Suprapubic skin (tissue), 4 donors: ENCODE measurements at places on chromosomes 2 and 18. TPM values are rescaled to one million over a fixed set of nuclear protein-coding genes. Genes with fewer than 3 reads are reported as not detected.
A peak's percentile ranks its signal among the peaks of the same experiment; 100 is the strongest.

CHCHD5 gene
- 11.7 TPM for total RNA-seq

DNA sequence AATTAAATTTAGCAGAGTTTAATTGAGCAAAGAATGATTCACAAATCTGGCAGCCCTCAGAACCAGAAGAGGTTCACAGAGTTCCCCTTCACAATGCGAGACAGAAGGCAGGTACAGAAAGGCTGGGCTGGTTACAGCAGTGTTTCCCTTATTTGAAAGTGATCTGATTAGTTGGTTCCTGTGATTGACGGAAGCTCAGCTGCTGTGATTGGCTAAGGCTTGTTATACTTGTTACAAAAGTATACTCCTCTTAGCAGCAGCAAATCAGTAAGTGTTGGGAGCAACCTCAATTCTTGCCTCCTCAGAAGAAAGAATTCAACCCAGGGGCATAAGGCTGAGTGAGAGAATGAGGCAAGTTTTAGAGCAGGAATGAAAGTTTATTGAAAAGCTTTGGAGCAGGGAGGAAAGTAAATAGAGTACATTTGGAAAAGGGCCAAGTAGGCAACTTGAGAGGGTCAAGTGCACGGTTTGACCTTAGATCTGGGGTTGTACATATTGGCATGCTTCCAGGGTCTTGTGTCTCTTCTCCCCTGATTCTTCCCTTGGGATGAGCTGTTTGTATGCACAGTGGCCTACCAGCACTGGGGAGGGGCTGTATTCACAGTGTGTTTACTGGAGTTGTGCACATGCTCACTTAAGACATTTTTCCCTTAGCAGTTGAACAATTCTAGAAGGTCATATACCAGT lies 431.8 kb upstream of the RAB12 start:
- H3K36me3 ChIP-seq = no peaks in the 10 kb centered on the region
- DNase-seq = no peak
- no peaks in the 10 kb centered on the region for H3K27me3 ChIP-seq
- H3K4me1 ChIP-seq = peaks cover 14% of the 10 kb centered on the region

GRHL1 gene
- total RNA-seq = 233 TPM

DNA sequence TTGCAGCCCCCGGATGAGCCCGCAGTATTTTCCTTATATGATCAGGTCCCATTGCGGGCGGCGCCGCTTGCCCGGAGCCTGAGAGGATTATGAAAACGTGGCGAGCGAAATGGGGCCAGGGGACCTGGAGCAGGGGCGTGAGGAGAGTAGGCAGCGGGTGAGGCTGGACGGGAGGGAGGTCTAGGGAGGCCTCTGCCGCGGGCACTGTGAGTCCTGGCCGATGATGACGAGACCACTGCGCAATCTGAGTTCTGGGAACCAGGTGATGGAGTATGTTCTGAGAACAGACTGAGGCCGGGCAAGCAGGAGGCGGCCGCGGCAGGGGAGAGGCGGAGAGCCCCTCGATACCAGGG lies 790 bp upstream of the ACAA2 start:
- no peaks in the 10 kb centered on the region for H3K27me3 ChIP-seq
- H3K27ac ChIP-seq = peak overlapping the region; percentile 92
- peaks cover 31% of the 10 kb centered on the region for H3K4me1 ChIP-seq
- no peaks in the 10 kb centered on the region for H3K36me3 ChIP-seq

HOXD8 gene
- 3.1 TPM for total RNA-seq

DNA sequence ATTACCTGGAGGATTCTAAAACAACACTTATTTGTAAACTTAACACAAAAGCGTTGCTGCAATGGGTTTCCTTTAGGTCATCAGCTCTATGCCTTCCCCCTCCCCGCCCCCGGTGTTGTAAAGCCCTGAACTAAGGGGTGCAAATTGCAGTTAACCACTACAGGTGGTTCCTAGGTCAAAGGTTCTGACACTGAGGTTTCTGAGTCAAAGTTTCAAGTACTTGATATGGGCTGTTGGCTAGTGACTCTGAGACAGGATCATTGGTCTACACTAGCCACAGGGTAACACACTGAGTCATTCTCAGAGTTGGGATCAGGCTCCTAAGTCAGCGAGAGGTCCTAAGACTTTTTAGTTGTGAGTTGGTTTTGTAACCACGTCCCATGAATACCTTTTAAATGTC lies 15.4 kb downstream of the IL1B start:
- no peaks in the 10 kb centered on the region for H3K36me3 ChIP-seq
- H3K27me3 ChIP-seq = peaks cover under 1% of the 10 kb centered on the region
- no peak overlapping the region for H3K27ac ChIP-seq
- DNase-seq = no peak
- H3K4me3 ChIP-seq = no peak overlapping the region

DNA sequence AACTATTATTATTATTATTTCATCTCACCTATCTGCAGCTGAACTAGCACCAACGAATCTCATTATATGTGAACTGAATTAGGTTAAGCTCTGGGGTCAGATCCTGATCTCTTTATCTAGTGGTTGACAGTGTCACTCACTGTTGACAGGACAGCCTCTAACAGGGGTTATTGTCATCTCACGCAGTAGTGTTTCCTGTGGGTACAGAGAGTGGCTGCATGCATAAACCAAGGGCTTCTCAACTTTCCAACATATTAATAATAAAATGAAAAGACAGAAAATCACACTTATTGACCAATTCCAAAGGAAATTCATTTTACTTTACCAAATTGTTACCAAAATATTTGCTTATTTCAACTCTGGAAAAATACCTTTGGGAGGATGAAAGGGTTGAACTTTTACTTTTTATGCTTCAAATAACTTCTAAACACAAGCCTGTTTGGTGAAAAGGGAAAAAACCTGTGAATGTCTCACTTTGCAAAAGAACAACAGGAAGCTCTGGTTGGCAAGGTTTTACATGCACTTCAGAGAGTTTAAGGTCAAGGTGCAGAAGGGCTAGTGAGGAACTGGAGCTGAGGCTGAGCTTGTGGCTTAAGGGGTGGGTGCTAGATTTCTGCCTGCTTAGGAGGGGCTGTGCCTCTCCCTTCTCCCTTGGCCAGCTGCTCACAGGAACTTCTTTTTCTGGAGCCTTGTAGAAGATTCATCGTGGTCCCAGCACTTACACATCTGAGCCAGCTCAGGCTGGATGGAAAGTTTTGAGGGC lies 72.6 kb downstream of the CTAGE1 start:
- H3K4me3 ChIP-seq = no peak overlapping the region
- no peaks in the 10 kb centered on the region for H3K36me3 ChIP-seq
- peaks cover 30% of the 10 kb centered on the region for H3K4me1 ChIP-seq
- H3K27ac ChIP-seq = no peak overlapping the region
- H3K27me3 ChIP-seq = peaks cover 30% of the 10 kb centered on the region

VSNL1 gene
- total RNA-seq = 6.0 TPM

- H3K4me3 ChIP-seq = no peak overlapping the region
- H3K27ac ChIP-seq = no peak overlapping the region
- no peaks in the 10 kb centered on the region for H3K36me3 ChIP-seq
- H3K4me1 ChIP-seq = no peaks in the 10 kb centered on the region
- H3K27me3 ChIP-seq = no peaks in the 10 kb centered on the region
These were observed 72.7 kb upstream of the ACVR1 start for GRCh38 chr2:157948856-157949255.

GRCh38 chr2:233411162-233411561 lies 56.9 kb downstream of the DGKD start:
- H3K27ac ChIP-seq = no peak overlapping the region
- no peaks in the 10 kb centered on the region for H3K27me3 ChIP-seq

REG3G gene
- not detected for total RNA-seq

RTP5 gene
- total RNA-seq = not detected

- H3K36me3 ChIP-seq = peaks cover 54% of the 10 kb centered on the region
- no peak overlapping the region for H3K27ac ChIP-seq
- no peaks in the 10 kb centered on the region for H3K4me1 ChIP-seq
- no peaks in the 10 kb centered on the region for H3K27me3 ChIP-seq
- DNase-seq = no peak
These were observed 59.7 kb upstream of the PDK1 start for GRCh38 chr2:172496160-172496608.

- H3K36me3 ChIP-seq = no peaks in the 10 kb centered on the region
- H3K4me3 ChIP-seq = no peak overlapping the region
- peaks cover 9% of the 10 kb centered on the region for H3K27me3 ChIP-seq
- DNase-seq = no peak
- H3K4me1 ChIP-seq = no peaks in the 10 kb centered on the region
- no peak overlapping the region for H3K27ac ChIP-seq
These were observed 4.8 kb upstream of the ZAP70 start for GRCh38 chr2:97708608-97709007.

PRSS56 gene
- not detected for total RNA-seq

- H3K27ac ChIP-seq = no peak overlapping the region
- H3K36me3 ChIP-seq = peaks cover 75% of the 10 kb centered on the region
- peak; percentile 33 for DNase-seq
- no peaks in the 10 kb centered on the region for H3K27me3 ChIP-seq
These were observed 29.4 kb downstream of the MTERF4 start for GRCh38 chr2:241072553-241073165.
